ENCODE measurements at places on chromosomes 7 and 10. TPM values are rescaled to one million over a fixed set of nuclear protein-coding genes. Genes with fewer than 3 reads are reported as not detected.

The ODAD2 gene
- 0.32 TPM for polyA plus RNA-seq

The ZNF33A gene
- 7.2 TPM for polyA plus RNA-seq

The SPDYE6 gene
- polyA plus RNA-seq: not detected

The CYP2C19 gene
- not detected for polyA plus RNA-seq

DNA sequence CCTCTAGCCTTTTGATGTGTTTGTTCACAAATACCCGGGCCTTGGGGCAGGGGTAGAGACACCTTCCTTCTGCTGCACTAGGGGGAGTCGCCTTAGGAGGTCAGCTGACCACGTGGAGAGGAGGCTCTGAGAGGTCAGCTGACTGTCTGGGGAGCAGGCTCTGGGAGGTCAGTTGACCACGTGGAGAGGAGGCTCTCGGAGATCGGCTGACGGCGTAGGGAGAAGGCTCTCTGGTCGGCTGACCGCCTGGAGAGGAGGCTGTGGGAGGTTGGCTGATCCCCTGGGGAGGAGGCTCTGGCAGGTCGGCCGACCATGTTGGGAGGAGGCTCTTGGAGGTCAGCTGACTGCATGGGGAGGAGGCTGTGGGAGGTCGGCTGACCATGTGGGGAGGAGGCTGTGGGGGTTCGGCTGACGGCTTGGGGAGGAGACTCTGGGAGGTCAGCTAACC, 59.6 kb upstream of the LYZL1 start:
- DNase-seq: no peak

- DNase-seq: no peak
Observed at GRCh38 chr7:128190051-128190647, 50.9 kb upstream of the LEP start.

All from brain (organoid and tissue), 16 donors.